Esophagus muscularis mucosa (tissue), 4 donors: ENCODE measurements at places on chromosomes 3 and 15. TPM values are rescaled to one million over a fixed set of nuclear protein-coding genes. Genes with fewer than 3 reads are reported as not detected.

GRCh38 chr3:67349551-67350174 lies 304.7 kb downstream of the SUCLG2 start:
- no peak for DNase-seq

DNA sequence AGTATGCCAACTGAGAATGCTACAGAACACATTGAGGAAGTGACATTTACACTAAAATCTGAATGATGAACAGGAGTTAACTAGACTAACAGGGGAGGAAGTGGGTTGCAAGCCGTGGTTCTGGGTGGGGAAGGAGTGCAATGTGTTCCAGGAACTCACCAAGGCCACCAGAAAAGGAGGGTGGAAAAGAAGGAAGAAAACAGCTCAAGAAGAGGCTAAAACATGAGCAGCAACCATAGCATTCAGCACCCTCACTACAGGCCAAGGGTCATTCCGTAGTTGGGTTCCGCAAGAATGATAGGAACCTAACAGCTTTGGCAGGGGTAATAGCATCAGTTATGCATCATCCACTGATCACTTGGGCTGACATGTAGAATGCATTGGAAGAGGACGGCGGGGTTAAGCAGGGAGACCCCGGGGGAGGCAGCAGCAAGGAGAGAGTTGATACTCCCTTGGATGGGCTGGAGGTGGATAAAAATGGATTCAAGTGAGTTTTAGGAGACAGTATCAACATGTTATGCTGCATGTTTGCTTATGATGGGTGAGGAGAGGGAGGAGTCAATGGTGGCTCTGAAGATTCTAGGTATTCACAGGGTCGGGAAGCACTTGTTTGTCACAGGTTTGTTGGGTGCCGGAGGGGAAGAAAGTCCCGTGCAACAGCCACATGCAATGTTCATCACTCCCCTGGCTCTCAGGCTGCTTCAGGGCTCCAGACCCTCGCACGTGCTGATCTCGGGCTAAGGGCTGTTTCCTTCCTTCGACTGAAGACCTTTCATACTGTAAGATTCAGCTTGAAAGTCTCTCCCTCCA lies 53.2 kb downstream of the LIPC start:
- no peak for DNase-seq

Gene CNTN4
- 8.8 TPM for total RNA-seq

DNA sequence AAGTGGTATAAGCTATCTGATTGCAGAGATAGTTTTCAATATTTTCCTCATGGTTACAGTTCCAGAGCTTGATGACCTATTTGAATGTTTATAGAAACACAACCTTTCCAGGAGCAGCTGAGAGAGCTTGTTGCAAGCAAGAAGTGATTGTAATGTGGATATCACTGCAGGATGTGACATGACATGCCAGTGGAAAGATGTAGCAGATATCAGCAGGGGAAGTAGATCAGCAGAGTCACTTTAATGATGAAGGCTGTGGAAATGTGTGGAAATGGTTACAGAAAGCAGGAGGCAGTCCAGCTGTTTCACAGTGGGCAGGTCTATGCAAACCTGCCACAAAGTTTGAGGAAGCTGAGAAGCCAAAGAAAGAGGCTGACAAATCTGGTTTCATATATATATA lies 21.0 kb downstream of the TMEM158 start:
- no peak for DNase-seq

Gene ACTC1
- total RNA-seq = 8.7 TPM

Gene ATP13A4
- 0.63 TPM for total RNA-seq

Gene CCDC51
- 20.3 TPM for total RNA-seq

- DNase-seq = no peak
These were observed 959 bp downstream of the SFMBT1 start for GRCh38 chr3:53044711-53045517.

- no peak for DNase-seq
These were observed 54.2 kb upstream of the SPATA12 start for GRCh38 chr3:57006179-57006657.

Gene CCR2
- 6.0 TPM for total RNA-seq

GRCh38 chr3:33096093-33096868 lies 665 bp downstream of the GLB1 start:
- no peak for DNase-seq

DNA sequence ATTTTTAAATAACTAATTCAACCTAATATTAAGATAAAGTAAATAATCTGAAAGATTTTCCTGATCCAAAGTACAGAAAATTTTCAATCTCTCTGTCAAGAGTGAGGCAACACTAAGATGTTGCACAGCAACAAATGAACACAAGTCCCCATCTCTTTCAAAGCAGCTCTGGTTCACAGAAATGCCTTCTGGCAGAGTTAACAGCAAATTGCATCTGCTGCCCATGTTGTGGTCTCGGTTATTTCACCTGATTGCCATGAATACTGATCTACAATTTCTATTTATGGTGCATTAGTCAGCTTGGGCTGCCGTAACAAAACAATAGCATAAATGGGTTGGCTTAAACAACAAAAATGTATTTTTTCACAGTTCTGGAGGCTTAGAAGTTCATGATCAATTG lies 167.3 kb downstream of the BCHE start:
- DNase-seq = no peak

- DNase-seq = no peak
These were observed 3.1 kb upstream of the PLOD2 start for GRCh38 chr3:146164071-146164470.

DNA sequence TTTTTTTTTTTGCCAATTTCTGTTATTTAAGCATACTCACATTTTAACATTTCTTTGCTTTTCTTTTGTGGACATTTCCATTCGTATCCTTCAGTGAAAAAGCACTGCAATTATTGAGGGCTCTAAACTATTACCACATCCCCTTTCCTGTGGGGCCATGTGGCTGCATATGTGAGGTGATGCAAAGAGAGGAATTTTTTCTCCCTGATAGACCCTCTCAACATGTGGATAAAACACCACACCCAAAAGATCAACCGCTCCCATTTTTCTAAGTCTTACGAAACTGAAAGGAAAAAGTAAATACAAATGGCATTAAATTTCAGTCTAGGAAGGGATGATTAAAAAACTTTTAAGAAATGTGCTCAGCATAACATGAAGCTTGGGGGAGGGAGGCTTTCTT lies 68.8 kb downstream of the DNAJC13 start:
- no peak for DNase-seq

Gene INSYN1
- total RNA-seq = 27.4 TPM

DNA sequence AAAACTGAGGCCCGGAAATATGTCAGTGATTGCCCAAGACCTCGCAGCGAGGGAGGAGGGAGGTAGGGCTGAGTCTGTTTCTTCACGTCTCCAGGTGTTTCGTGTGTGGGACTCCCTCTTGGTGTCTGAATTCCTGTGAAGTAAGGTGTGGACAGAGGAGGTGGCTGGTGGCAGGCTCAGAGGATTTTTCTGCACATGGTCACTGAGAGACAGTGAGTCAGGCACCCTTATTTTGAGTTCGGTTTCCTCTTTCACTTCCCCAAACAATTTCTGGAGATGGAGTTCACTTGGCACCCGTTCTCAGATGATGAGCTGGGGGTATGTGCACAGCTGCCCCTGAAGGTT lies 46.3 kb upstream of the VPS8 start:
- no peak for DNase-seq

GRCh38 chr15:74053517-74053916 lies 28.8 kb downstream of the GOLGA6A start:
- DNase-seq = no peak

GRCh38 chr3:157103280-157103679 lies 56.7 kb downstream of the CCNL1 start:
- no peak for DNase-seq

GRCh38 chr15:42919799-42920518 lies 619 bp downstream of the TTBK2 start:
- DNase-seq = no peak

Gene ARPIN
- total RNA-seq = 19.9 TPM

Gene NAALADL2
- total RNA-seq = 10.7 TPM

- DNase-seq = no peak
These were observed 228.0 kb upstream of the LRRFIP2 start for GRCh38 chr3:37402351-37402750.

GRCh38 chr15:30650012-30650929 lies 24.3 kb downstream of the ARHGAP11B start:
- DNase-seq = no peak

Gene AKAP13
- total RNA-seq = 323 TPM

GRCh38 chr3:56684029-56684428 lies 964 bp upstream of the TASOR start:
- no peak for DNase-seq

Gene FETUB
- not detected for total RNA-seq

DNA sequence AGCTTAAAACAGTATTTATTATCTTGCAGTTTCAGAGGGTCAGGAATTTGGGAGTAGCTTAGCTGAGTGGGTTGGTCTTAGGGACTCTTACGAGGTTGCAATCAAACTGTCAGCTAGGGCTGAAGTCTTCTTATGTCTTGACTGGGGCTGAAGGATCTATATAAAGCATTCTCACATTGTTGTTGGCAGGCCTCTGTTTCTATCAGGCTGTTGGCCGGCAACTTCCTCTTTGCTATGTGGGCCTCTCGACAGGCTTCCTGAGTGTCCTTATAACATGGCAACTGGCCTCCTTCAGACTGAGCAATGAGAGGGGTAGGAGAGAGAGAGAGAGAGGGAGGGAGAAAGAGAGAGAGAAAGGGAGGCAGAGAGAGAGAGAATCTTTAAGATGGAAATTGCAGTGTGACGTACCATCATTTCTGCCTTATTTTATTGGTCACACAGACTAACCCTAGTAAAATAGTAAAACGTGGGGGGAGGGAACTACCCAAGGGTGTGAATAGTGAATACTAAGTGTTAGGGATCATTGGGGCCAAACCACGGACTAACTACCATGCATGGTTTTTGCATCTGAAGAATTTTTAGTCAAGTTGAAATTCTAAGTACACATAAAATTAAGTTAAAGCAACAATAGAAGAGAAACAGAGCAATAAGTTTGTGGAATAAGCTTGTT lies 16.1 kb downstream of the FGF7 start:
- no peak for DNase-seq

Gene ROBO2
- 1.6 TPM for total RNA-seq

DNA sequence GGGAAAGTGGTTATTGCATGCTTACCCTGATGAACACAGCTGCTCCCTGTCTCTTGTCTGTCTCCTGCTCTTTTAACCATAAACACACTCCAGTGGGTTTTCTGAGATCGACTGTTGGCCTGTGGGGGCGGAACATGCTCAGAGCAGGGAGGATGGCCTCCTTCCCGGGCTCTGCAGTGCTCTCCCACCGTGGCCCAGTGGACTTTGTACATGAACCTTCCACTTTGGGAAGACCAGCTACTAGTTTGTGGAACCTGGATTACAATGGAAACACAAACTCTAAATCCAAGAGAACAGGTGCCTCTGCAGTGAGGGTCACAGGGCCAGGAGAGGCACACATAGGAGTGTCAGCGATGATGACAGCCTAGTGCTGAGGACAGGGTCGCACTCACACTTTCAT lies 56.5 kb downstream of the KLF13 start:
- DNase-seq = no peak

GRCh38 chr15:68223171-68223570 lies 6.4 kb downstream of the CLN6 start:
- peak; percentile 34 for DNase-seq

GRCh38 chr3:100609963-100610362 lies 562 bp downstream of the ADGRG7 start:
- DNase-seq = no peak

- no peak for DNase-seq
These were observed 40.6 kb downstream of the SLC25A26 start for GRCh38 chr3:66261355-66261754.

Gene CPNE4
- total RNA-seq = not detected

- no peak for DNase-seq
These were observed 67.3 kb downstream of the MORC1 start for GRCh38 chr3:109050591-109051167.

Gene PRICKLE2
- total RNA-seq = 99.9 TPM

GRCh38 chr3:161579395-161580126 lies 83.0 kb downstream of the OTOL1 start:
- DNase-seq = no peak

Gene PLS1
- total RNA-seq = 1.2 TPM

- no peak for DNase-seq
These were observed 34.7 kb upstream of the TUBGCP5 start for GRCh38 chr15:23073890-23074646.

- DNase-seq = no peak
These were observed 43.3 kb downstream of the RBMS3 start for GRCh38 chr3:29324180-29324651.

DNA sequence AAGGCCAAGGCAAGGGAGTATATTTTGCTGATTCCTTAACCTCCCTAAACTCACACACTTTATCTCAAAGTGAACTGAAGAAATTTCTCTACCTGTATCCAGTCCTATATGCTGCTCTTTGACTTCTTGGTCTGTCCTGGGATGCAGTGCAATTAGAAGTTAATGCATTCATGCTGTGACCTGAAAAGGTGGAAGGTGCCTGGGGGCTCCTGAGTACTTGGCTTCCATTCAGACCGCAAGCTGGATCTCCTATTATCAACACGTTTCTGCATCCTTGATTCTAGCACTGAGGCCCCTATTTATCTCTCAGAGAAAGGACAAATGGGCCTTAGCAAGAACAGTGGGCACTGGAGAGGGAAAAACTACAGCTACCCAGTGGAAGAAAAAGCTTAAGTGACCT lies 17.7 kb upstream of the CADPS start:
- DNase-seq = peak; percentile 62

Gene THBS1
- total RNA-seq = 277 TPM

DNA sequence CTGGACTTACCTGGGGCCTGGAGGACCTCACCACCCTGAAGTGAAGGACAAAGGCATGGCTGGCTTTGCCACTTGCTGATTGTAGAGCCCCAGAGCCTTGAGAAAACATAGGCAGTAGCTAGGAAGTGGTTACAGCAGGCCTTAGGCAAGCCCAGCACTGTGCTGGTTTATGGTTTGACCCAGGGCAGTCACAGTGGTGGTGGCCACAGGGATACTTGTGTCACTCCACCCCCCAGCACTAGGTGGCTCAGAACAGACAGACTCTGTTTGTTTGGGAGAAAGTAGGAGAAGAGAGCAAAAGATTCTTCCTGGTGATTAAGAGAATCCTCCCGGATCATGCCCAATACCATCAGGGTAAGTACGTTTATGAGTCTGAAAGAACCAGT lies 13.2 kb upstream of the COL8A1 start:
- DNase-seq = no peak

GRCh38 chr3:34947834-34948233 lies 691.5 kb upstream of the ARPP21 start:
- DNase-seq = no peak

Gene ADGRG7
- total RNA-seq = not detected

Gene SNX22
- 0.42 TPM for total RNA-seq
